NCI-H1092 (cell line): ENCODE measurements at places on chromosomes 3 and 15.

DNA sequence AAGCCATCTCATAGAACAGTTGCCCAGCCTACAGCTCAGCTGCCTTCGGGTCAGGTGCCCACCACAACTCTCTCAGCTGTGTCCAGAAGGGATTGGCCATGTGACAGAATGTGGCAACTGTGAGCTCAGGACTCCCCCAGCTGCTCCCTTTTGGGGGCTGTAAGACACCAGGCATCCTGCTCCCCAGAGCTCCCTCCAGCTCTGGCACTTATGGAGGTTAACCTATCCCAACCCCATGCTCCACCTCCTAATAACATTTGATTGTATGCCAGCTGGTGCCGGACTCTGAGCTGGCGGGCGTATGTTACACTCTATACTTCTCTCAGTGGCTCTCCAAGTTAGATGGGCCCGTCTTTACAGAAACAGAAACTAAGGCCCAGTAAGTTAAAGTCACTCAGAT lies 222.8 kb downstream of the FAM43A start:
- DNase-seq, result no peak

- no peak for DNase-seq
These were observed 68.1 kb downstream of the EPHB3 start for GRCh38 chr3:184629555-184630160.

DNA sequence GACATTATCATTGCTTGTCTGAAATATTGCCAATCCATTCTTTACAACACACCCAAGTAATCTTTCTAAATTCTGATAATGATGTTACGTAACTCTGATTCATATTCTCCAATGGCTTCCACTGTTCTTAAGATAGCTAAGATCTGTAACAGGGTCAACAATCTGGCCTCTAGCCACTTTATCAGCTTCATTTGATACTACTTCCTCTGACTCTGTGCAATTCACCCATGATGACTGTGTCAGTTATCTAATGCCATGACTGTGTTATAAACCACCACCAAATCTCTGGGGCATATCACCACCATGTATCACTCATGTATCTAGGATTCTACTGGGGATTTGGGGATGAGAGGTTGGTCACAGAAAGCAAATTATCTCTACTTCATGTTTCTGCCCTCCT lies 44.0 kb downstream of the CD200 start:
- DNase-seq, result no peak

DNA sequence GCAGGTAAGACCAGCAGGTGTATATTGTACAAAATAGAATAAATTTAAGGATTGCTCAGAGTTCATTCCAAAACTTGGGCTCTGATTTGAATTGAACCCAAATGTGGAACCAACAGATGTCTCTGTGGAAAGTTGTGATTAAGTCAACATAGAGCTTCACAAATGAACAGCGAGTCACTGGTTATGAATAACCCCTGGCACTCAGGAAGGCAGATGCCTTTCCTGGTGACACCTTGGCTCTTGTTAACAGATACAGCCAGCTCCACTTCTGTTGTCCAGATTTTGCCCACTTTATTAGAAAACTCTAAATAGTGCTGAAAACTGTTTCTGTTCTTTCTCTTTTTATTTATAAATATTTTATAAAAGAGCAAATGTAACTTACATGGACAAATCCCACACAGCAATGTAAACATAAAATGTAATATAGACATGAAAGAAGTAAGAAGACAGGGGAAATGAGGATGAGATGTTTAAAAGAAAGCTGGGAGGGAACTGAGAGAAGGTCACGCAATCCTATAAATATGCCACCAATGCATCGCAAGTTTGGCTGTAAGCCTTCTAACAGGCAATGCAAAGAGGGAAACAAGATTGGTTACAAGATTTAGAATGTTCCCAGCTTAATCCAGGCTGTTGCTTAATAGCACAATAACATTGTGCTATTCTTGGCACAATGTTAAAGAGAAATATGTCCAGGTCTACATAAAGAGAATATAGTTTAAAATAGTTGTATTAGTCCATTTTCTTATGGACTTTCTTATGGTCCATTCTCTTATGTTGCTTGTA lies 495.5 kb downstream of the TAFA4 start:
- no peak for DNase-seq

DNA sequence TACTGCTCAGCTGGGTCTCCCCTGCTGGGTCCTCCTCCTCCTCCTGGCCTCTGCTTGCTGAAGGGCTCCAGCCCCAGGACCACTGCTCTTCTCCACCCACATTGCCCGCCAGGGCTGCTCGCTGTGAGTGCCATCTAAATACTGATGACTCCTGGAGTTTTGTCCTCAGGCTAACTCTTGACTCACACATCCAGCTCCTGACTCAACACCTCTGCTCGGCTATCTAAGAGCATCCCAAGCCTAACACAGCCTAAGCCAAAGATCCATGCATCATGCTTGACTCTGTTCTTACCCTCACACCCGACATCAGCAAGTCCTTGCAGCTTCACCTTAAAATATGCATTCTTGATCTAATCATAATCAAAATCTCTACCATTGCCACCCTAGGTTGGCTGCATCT lies 260.2 kb downstream of the KLF13 start:
- no peak for DNase-seq

DNA sequence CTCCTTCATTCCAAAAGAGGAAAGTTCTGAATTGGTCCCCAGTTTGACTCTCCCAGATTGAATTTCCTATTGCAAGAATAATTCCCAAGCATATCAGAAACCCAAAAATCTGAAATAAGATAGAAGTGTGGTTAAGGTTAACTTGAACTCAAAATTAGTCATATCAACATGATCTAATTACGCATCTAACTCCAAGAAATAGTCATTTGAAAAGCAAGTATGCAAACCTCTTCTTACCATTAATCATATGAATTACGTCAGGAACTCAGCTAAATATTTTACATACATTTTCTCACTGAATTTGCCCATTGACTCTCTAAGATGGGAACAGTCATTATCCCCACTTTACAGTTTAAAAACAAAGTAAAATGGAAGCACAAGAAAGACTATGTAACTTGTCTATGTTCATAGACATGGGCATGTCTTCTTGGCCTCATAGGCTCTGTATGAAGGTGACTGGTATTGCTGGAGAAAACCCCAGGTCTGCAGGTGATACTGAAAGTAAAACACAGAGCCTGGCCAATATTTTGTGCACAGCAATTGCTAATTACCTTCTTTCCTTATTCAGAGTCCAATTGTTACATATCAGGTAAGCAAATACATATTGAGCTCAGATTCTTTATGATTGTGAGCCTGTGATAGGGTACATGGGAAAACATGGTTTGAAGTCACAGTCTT lies 139.2 kb downstream of the ATP8B4 start:
- DNase-seq, result no peak

GRCh38 chr15:62760538-62760937 lies 282.0 kb upstream of the TPM1 start:
- DNase-seq, result no peak

DNA sequence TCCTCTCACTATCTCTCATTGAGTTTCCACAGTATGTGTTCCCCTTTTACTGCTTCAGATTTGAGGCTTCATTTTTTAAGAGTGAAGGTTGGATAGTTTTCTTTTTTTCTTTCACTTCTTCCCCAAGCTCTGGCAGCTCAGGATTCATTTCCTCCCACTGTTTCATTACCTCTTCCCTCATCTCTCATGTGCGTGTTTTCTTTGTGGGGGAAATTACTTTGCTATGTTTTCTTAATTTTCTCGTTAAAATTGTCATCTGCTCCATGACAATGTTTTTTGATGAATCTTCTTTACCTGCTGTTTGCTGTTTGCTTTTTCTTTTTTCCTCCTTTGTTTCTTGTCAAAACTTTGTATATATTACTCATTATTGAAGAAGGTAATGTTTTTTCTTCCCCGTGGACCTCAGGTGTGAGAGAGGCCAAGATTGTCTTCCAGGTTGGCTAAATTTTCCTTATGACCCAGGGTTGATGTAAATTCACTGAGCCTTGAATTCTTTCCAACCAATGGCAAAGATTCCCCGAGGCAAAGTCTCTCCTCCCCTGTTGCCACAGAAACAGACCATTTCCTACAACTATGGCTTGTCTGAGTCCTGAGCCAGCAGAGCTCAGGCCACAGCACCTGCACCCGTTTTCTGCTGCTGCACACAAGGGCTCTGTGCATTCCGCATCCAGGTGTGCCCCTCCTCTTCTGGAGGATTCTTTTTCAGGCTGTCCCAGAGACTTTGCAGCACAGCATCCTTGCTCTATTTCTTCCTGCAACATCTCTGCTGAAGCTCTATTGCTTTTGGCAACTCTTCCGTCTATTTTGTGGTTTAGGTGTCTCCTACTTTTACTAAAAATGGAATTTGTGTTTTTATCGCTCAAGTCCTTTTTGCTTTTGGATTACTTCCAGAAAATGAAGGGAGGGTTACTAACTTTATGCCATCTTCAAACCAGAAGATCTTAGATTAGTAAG lies 66.1 kb downstream of the NOX5 start:
- no peak for DNase-seq

GRCh38 chr3:97911459-97911858 lies 60.8 kb downstream of the RIOX2 start:
- no peak for DNase-seq

- no peak for DNase-seq
These were observed 727.1 kb downstream of the ROBO1 start for GRCh38 chr3:79040701-79041100.

DNA sequence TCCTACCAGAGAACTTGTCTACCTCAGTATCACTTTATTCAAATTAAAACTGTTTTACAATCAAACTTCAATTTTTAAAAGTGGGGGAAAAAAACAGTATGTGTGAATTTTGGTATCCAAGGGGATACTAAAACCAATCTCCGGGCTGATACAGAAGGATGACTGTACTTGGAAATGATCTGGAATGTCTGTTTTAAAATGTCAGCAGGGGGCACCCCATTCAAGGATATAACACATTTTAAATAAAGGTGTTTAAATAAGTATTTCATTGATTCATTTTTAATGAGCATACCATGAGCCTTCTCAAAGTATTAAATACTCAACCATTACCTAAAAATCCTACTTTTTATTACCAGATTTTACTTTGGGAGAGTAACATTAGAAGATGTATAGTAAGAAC lies 67.9 kb downstream of the ULK4 start:
- no peak for DNase-seq

GRCh38 chr3:13556207-13556606 lies 7.3 kb downstream of the FBLN2 start:
- DNase-seq, result no peak

DNA sequence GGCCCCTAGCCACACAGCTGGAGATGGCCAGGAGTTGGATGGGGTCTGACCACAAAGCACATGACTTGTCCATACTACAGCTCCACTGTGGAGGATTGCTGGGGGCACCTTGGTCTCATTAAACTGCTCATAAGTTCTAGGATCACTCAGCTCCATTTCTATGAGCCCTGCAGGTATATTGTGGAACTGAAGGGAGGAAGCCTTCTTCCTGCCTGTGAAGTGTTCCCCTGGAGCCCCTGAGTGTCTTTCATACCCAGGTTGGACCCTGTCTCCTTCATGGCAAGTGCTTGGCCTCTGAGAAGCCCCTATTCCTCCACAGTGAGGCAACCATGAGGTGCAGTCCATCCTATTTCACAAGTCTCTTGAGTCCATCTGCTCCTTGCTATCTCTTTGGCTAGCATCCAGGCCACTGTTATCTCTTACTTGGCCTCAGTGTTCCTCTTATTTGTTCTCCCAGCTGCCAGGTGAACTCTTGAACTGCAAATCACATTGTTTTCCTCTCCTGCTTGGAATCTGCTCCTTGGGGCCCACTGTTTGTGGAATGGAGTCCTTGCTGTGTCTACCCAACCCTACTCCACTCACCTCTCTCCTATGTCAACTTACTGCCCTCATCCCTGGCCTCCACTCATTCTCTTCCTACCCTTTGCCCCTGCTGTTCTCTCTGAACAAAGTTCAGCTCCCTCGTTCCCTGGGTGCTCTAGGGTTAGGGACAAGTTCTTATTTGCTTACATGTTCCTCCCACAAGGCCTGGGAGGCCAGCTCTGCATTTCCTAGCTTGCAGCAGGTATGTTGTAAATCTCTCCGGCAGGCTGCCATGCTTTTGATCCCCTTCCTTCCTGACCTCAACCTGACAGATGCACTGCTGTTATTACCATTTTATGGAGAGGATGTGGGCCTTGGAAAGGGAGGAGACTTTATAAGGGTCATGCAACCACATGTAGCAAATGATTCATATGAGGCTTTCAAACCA lies 1.2 kb downstream of the ACOX2 start:
- DNase-seq, result no peak

- DNase-seq, result no peak
These were observed 122.3 kb downstream of the FAM174B start for GRCh38 chr15:92533298-92533697.

DNA sequence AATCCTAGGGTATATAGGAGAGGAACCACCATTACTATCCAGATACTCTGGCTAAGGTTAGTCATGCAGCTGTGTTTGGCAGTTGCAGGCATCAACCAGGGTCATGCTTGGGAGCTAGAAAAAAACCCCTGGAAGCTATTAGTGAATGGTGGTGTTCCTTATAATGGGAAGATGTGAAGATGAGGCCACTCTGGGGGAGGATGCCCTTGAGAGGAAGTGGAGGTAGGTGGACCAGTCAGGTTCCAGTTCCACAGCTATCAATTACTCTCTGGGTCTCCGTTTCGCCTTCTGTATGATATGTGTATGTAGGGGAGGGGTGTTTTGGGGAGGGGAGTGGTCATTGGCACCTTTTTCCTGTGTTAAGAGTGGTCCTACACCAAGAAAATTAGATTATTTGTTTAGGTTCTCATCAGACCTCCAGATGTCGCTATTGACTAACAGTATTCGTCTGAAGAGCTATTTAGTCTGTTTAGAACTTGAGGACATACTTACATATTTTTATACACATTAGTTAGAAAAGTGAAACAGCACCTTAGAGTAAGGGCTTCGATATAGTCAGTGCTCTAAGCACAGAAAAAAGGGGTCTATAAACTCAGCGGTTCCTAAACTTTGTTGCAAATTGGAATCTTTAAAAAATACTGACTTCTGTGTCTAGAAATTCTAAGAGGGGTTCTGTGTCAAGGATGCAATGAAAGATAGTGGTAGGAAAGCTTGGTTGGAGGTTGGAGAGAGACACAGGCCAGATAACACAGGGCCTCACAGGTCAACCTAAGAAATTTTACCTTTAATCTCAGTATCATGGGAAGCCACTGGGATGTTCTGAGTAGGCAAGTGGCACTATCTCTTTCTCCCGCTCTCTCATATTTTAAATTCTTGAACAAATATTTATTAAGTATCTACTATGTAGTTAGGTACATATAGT lies 9.1 kb upstream of the HPS3 start:
- peak; percentile 48 for DNase-seq

DNA sequence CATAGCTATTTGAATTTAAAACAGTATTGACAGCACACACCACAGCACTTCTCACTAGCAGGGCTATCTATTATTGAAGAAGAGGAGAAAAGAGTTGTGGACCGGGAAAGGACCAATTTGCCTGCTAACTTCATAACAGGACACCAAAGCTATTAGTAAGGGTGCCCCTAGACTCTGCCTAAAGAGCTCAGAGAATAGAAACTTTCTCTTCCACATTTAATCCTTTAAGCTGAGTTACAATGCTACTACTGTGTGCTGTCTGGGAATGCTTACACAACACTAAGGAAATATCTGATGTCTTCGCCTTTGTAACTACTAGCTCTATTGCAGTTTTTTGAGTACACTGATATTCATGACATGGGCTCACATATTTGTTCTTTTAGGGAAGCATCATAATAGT lies 13.5 kb upstream of the AADAC start:
- DNase-seq, result no peak
